DMS 273 treated with DMSO at 0.1 percent for 48 hours (cell line): ENCODE measurements at places on chromosomes 16 and 17.

GRCh38 chr17:49763735-49764558 is at the start of gene FAM117A:
FAM117A (minus strand) TSS chr17:49764131; CDS start chr17:49764087, 44 bp downstream.
- DNase-seq: peak; percentile 98

- DNase-seq: no peak
Measured at GRCh38 chr17:73320601-73321264, 8.9 kb upstream of the CDC42EP4 start.

- DNase-seq: no peak
Measured at GRCh38 chr16:25177512-25177830, 39.3 kb upstream of the AQP8 start.

DNA sequence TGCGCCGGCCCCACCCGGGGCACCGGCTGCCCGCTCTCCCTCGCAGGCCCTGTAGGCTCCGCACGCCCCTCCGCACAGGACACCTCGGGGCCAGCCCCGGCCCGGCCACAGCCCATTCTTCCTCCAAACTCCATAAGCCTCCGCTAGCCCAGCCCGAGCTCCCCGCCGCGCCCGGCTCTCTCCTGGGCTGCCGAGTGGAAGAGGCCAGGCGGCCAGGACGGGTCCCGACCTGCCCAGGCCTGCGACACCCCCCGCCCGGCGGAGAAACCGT is 397 bp downstream of the NCOR1 start:
- DNase-seq: no peak

DNA sequence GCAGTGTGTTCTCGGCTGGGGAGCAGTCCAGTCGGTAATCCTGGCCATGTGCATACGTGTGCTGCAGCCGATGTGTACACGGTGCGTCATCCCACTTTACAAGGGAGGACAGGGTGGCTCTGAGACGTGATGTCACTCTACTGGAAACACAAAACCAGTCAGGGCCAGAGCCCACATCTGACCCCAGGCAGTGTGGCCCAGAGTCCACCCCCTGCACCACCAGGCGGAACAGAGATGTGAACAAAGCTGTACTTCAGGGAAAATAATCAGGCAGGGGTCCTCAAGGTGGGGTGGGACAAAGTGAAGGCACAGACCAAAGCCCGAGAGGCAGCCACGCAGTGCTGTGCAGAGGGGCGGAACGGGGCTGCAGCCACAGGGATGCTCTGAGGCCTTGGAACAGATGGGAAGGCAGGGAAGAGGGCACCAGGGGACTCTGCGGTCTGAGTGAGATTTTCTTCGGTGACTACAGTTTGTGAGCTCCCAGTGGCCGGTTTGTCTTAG is 181.5 kb downstream of the ZNF423 start:
- no peak for DNase-seq

DNA sequence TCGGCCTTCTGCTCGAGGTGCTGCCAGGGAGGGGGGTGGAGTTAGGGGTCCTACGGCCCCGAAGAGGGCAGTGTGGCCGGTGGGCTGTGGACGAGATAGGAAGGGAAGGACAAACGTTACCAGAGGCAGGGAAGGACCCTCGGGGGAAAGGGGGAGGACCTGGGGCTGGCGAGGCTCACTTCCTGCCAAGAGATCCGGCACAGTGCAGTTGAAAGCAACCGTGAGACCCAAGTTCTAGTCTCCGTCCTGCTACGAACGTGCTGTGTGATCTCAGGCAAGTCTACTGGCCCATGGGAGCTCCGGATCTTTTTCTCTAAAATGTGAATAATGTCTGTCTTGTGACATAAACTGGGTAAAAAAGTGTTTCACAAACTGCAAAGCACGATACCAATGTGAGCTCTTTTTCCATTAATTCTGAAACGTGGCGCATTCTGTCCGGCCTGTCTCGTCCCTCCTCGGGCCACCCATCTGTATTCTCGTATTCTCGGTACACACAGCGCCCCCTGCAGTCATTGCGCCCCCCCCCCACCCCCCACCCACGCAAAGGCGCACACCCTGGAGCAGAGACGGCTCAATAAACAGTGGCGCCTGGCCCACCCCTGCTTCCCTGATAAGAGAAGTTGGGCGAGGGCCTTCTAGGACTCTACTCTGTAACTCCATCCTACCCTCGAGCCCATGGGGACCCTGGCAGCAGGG is 8.8 kb downstream of the CYGB start:
- DNase-seq: no peak

DNA sequence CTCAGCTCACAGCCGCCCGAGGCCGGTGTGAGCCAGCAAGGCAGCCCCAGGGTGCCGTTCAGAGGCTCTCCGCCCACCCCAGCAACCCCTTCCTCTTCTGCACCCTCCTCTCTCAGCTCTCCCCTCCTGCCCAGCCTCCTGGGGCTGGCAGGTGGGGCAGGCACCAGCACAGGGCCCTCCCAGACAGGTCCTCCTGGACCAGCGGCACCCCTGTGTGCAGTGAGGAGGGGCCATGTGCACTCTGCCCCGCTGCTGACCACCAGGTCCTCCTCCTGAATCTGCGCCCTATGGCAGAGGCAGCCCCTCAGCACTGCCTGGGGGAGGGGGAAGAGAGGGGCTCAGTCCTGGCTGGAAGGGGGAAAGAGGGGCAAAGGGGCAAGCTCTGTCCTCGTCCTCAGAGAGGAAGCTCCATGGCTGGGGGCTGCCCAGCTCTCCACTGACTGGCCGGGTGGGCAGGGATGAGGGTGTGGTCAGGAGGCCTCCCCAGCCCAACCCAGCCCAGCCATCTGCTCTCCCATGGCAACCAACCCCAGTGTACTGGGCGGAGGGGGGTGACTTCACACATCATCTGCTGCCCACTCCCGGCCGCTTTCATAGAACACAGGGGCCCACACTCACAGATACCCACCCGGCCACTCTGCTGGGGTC is 5.4 kb upstream of the BCAR1 start:
- DNase-seq: peak; percentile 56

- DNase-seq: no peak
Measured at GRCh38 chr17:42179911-42180410, 981 bp downstream of the KCNH4 start.

GRCh38 chr16:51312363-51313150 is 161.5 kb upstream of the SALL1 start:
- DNase-seq: no peak

DNA sequence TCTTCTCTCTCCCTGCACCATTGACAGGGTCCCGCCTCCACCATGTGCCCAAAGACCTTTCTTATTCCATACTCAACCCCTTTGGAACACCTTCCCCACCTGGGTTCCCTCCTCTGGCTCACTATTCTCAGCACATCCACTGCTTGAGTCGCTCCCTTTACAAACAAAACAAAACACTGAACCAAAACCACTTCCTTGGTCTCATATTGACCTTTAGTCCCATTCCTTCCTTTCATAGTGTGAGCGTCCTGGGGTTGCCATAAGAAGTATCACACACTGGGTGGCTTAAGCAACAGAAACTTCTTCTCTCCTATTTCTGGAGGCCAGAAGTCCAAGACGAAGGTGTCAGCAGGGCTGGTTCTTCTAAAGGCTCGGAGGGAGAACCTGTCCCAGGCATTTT is 6.1 kb upstream of the TNRC6C start:
- DNase-seq: no peak

DNA sequence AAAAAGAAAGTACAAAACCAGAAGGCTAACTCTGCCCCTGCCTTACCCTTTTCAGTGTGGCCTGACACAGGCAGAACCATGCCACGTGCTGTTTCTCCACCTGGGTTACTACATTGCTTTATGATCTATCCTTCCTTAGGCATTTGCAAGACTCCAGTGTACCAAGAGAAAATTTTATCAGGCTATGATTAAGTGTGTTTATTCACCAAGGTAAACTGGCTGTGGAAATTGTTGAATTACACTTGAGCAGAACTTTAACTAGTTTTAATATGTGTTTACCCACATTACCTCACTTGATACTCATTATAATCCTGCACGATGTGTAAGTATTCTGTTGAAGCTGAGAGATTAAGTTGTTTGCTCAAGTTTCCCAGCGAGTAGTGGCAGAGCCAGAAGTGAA is 129.7 kb upstream of the MYOCD start:
- DNase-seq: no peak

GRCh38 chr16:84115919-84116719 is 623 bp downstream of the MBTPS1 start:
- no peak for DNase-seq

GRCh38 chr16:57349212-57350031 is 9.2 kb upstream of the CCL22 start:
- no peak for DNase-seq

- no peak for DNase-seq
Measured at GRCh38 chr17:33381201-33381600, 88.1 kb upstream of the ASIC2 start.

DNA sequence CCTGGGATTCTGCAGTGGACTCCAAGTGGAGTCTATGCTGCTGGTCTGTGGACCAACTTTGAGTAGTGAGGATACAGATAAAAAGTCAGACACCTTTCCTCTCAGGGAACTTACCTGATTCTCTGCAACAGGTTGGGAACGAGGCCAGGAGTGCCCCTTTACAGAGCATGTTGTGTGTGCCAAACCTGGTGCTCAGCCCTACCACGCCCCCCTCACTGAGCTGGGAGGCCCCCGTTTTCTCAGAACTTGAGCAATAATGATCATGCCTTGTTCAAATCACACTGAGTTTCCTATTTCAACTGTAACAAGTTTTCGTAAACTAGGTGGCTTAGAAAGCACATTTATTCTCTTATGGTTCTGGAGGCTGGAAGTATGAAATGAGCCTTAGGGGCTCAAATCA is 182.0 kb downstream of the COPRS start:
- no peak for DNase-seq

DNA sequence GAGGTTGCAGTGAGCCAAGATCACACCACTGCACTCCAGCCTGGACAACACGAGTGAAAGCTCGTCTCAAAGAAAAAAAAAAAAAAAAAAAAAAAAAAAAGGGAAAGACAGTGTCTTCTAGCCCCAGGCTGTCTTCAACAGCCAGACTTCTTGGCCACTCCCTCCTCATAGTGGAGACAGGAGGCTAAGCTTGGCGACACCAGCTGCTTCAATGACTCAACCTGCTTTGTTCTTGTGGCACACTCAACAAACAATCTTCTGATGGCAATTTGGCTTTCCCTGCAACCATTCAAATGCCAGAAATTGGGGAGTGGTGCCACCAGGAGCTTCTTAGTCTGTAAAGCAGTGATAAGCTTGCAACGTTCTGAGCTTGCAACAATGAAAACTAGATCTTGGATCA is 290.4 kb upstream of the DYNLRB2 start:
- no peak for DNase-seq

- DNase-seq: no peak
Measured at GRCh38 chr17:78967782-78968362, 11.9 kb downstream of the LGALS3BP start.

GRCh38 chr17:15143524-15143923 is 121.6 kb downstream of the PMP22 start:
- no peak for DNase-seq

DNA sequence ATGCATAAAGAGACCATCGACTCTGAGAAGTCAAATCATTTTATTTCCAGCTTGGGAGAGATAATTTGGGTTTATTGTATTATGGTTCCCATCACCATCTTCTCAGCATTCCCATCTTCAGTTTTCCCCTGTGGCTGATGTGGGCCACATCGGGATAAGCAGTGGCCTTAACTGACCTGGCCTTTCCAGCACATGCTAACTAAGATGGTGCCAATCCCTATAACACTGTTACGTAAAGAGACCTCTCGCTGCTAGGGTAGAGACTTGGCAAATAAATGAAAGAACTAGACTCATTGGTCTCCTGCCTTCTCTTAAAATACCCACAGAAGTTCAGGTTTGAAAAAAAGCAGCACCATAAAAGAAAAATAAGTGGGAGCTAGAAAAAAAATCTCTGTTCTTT is 49.4 kb downstream of the VPS35L start:
- no peak for DNase-seq

- peak; percentile 19 for DNase-seq
Measured at GRCh38 chr17:68771867-68772515, 170.8 kb upstream of the FAM20A start.
